ENCODE measurements at places on chromosomes 7 and 10.

- DNase-seq = no peak
Measured at GRCh38 chr10:119159332-119159731, 6.2 kb downstream of the SFXN4 start.

- DNase-seq = no peak
Measured at GRCh38 chr7:115672024-115672423, 358.5 kb downstream of the TFEC start.

DNA sequence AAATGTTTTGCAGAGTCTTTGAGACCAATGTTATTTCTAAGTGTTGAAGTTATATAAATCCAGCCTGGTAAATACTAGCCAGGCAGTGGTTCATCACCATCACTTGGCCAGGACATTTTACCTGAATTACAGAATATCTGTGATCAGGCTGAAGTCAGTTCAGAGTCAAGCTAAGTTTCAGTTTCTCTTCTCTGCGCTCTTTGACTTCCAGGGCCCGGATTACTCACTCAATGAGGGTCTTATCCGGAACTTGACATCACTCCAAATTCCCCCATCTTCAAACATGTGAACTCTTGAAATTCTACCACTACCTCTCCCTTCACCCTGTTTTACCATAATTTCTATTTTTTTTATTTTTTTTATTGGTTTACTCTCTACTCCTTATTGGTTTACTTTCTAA, 36.6 kb upstream of the CCAR1 start:
- no peak for DNase-seq

DNA sequence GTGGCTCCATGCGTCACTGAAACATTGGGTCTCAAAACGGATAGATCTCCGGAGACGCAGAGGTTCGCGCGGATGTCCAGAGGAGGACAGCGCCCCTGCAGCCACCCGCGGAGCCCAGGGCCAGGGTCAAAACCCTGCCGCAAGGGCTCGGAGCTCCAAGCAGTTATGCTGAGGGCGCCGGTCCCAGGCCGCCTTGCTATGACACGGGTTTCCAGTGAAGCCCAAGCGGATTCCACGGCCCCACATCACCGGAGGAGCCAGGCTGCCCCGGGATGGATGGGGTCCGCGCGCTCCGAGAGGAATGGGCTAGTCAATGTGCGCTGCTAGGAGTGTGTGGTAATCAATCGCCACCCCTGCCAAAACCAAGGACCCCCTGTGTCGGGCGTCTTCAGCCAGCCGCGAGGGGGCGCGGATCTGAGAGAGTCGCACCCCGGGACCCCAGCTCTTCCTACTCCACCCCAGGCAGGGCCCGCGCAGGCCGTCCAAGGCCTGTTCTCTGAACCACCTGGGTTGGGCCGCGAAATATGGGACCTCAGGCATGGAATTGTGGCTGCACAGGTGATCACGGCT, 5.6 kb upstream of the EMX2 start:
- DNase-seq = no peak

DNA sequence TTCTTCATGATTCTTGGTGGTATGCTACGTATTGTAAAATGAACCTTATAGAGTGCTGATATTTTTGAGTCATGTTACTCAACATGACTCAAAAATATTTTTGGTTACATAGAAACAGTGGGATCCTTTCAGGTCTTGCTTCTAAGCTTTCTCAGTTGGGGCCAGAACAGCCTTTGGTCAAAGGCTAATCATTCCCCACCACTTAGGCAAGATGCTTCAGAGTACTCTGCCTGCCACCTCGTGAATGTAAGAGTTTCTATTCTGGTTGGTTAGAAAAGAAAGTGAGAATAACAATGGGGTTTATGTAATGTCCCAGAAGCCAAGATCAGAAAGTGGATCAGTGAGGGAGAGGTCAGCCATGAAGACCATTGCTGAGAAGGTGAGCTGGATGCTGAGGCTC, 327.8 kb downstream of the TCERG1L start:
- DNase-seq = no peak

DNA sequence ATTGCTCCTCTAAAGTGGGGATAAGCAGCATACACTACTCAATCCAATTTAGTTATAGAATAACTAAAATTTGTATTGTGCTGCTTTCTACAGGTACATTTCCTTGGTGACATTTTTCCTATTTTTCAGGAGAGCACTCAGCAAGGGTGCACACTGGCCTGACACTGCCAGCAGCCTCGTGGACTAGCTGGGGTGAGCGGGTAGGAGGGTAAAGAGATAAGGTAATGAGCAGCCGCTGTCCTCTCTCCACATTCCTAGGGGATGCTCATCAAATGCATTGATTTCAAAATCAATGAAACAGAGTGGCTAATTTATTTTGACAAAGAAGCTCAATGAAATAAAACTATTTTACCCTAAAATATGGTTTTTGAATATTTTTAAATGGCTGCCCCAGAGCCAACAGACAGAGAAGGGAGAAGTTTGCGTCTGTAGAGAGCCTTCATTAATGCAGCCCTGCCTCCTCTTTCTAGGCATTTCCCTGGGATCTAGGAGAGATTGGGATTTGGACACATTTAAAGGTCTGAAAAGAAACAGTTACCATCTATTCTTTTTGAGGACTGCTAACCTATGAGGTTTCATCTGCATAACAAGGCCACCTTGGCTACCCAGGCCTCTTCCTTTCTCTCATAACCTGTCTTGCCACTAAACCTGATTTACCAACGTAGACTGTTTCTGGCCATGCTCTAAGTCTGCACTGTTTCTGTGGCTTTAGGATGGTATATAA, 561.0 kb downstream of the IPMK start:
- no peak for DNase-seq

- DNase-seq = no peak
Measured at GRCh38 chr7:3235322-3235721, 65.7 kb upstream of the SDK1 start.

DNA sequence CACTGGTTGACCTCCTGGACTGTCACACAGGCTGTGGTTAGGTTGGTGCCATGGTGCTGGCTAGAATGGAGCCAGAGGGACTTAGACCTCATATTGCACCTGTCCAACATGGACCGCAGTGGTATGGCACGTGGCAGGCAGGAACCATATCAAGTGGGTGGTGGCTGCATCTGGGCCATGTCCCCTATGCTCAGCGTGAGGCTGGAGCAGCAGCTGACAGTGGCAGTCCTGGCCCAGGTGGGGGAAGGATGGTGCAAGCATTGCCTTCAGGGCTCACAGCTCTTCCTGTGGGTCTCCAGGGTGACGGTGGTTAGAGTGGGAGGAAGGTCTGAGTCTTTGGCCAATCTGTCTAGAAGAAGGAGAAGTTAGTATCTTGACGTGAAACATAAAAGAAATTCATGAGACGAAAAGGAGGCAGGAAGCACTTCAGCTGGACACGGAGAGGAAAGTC, 54.5 kb upstream of the PFKFB3 start:
- DNase-seq = no peak

- DNase-seq = no peak
Measured at GRCh38 chr10:24718031-24718855, 5.4 kb downstream of the ARHGAP21 start.

GRCh38 chr10:120406376-120406775, 50.7 kb upstream of the PLPP4 start:
- no peak for DNase-seq

- no peak for DNase-seq
Measured at GRCh38 chr10:25828475-25828874, 105.6 kb upstream of the MYO3A start.

DNA sequence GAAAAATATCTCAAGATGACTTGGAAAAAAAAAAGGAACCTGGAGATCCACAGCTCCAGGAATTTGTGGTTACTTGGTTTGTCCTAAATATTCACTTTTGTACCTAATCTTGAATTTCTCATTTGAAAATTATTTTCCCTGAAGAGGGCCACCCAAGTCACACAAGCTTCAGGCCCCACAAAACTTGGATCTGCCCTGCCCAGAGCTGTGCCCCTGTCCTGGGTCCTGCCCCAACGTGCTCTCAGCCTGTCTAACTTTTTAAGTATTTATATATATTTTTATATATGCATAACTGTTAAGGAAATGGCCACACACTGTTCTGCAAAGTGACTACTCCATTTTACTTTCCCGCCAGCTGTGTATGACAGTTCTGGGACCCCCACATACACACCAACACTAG, 123.5 kb downstream of the ARHGAP22 start:
- DNase-seq = no peak

DNA sequence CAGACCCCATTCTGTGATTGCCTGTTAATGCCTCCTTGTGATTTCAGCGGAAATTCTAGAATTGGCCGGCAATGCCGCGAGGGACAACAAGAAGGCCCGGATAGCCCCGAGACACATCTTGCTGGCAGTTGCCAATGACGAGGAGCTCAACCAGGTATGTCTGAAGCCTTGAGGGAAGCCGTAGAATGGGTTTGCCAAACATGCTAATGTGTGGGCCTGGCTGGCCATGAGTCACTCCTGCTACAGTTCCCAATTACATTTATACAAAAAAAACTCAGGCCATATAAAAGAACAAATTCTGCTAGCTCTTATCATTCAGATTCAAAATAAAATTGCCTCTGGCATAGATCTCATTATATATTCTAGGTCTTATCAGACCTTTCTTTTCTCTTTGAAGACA, 37.4 kb downstream of the MACROH2A2 start:
- no peak for DNase-seq

GRCh38 chr10:59470570-59470969, 108.2 kb upstream of the FAM13C start:
- no peak for DNase-seq

DNA sequence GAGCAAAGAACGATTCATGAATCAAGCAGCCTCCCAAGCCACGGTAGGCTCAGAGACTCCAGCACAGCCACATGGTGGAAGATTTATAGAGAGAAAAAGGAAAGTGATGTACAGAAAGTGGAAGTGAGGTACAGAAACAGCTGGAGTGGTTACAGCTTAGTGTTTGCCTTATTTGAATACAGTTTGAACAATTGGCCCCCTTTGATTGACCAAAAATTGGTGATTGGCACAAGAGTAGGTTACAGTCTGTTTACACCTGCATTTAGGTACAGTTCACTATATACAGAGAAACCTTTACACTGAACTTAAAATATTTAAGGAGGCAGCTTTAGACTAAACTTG, 136.4 kb upstream of the ASAH2 start:
- DNase-seq = no peak

GRCh38 chr10:74977072-74977471, 134.4 kb upstream of the SAMD8 start:
- DNase-seq = no peak

DNA sequence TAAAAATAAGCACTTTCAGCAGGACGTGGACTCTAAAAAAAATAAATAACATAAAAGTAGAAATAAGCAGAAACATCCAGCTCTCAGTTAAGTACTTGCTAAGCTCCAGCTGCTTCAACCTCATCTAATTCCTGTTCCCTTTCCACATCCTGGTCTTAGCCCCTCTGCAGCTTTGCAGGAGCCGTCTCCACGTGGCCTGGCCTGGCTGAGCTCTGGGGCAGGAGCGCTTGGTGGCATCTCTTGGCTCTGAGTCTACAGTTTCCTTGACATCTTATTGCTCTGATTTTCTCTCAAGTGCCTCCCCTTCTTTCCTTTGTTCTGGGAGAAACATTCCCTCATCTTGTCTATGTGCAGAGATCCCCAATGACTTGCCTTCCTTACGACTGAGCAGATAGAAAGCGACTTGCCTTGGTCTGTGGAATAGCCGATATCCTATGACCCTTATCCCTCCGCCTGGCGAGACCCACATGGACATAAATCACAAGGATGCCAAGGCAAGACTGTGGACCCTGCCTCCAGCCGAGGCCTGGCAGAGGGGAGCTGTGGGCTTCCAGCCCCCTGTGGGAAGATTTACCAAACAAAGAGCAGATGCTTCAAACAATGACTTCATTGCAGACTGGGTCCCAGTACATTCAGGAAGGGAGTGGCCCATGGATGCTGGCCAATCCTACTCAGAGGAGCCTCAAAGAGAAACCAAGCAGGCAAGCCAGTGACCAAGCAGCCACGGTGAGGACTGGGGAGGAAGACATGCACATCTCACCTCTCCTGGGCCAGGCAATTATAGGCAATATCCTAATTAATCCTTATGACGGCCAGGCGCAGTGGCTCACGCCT, 61.9 kb downstream of the SPOCK2 start:
- no peak for DNase-seq

GRCh38 chr7:4406288-4407058, 275.6 kb upstream of the FOXK1 start:
- DNase-seq = no peak

- DNase-seq = no peak
Measured at GRCh38 chr7:142916508-142916907, 17.0 kb downstream of the TRPV5 start.

DNA sequence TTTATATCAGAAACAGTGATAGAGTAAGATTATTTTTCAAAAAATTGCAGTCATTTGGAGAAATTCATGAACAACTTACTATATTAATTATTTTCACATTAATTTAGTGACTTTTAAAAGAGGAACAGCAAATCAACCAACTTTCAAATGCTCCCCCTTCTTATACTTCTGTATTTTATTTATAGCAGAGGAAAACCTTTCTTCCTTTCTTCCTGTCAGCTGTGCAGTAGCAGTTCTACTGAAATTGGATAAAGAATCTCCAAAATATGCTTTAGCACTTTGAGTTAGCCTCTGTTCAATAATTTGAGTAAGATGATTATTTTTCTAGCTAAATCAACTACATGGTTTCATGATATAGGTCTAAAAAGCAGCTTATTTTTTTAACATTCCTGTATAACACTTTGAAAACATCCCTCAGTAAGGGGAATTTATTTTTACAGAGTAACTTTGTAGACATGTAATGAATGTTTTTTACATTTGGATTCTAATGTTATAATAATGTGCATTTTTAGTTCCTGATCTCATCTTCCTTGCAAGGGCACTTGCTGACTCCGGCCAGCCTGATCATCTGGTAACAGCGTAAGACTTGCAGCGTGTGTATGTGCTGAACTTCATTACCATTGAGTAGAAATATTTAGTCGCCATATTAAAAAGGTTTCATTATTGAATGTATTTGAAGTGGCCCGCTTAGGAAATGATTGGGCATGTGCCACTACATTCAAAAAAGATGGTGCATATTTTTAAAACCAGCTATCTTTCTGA, 158.3 kb upstream of the HDAC9 start:
- DNase-seq = no peak

- no peak for DNase-seq
Measured at GRCh38 chr7:111290419-111290818, 199.5 kb downstream of the LRRN3 start.

DNA sequence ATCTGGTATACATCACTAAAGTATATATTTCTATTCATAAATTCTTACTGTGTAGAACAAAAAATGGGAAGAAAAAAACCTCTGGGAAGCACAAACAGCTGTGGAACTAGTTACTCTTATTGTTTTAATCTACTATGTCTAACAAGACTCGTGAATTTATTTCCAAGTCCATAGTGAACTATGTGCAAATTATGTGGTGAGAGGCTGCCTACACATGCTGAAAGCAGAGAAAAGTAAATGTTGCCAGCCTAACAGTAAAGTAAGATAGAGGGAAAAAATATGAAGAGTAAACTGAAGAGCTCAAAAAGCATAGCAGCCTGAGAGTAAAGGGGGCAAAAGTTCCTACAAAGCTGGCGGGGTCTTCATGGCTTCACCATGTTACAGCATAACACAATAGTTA, 3.0 kb downstream of the GDI2 start:
- no peak for DNase-seq

Measured in foreskin melanocyte (primary cell).